ENCODE measurements at places on chromosomes 12 and 14. TPM values are rescaled to one million over a fixed set of nuclear protein-coding genes. Genes with fewer than 3 reads are reported as not detected.

Gene RPS6KL1
- polyA plus RNA-seq: 0.69 TPM

Gene RNASE7
- 17.4 TPM for polyA plus RNA-seq

Gene EPYC
- not detected for polyA plus RNA-seq

Gene SIRT4
- polyA plus RNA-seq: 1.7 TPM

Gene NKX2-1
- polyA plus RNA-seq: not detected

GRCh38 chr12:106300761-106301160 lies 1.8 kb upstream of the TCP11L2 start:
- no peaks in the 10 kb centered on the region for H3K36me3 ChIP-seq
- peaks cover 20% of the 10 kb centered on the region for H3K4me1 ChIP-seq
- no peak overlapping the region for H3K4me3 ChIP-seq

DNA sequence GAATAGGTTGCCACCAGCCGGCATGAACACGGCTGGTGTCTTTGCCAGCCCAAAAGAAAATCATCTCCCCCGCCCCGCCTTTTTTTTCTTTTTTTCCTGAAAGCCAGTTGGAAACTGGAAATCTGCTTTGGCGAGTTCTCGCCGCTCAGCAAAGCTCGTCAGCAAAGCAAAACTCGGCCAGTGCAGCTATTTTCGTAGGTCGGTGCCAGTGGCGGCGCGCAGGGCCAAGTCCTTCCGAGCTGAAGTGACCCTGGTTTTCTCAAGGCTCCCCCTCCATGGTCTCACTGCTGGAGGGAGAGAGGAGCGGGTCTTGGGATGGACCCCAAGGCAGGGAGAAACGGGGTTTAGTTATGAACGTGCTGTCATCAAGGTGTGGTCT lies 248.4 kb upstream of the RTL1 start:
- H3K36me3 ChIP-seq: no peaks in the 10 kb centered on the region
- H3K27ac ChIP-seq: no peak overlapping the region
- peaks cover 5% of the 10 kb centered on the region for H3K27me3 ChIP-seq
- no peak for DNase-seq

GRCh38 chr12:115840159-115840558 lies 437.3 kb downstream of the MED13L start:
- H3K27me3 ChIP-seq: no peaks in the 10 kb centered on the region
- no peak overlapping the region for H3K4me3 ChIP-seq
- H3K36me3 ChIP-seq: no peaks in the 10 kb centered on the region
- no peak for DNase-seq

GRCh38 chr12:108565976-108566375 lies 3.6 kb downstream of the ISCU start:
- peak; percentile 84 for DNase-seq
- H3K4me1 ChIP-seq: peaks cover 20% of the 10 kb centered on the region
- peak overlapping the region; percentile 67 for H3K27ac ChIP-seq

- H3K4me3 ChIP-seq: no peak overlapping the region
- no peak overlapping the region for H3K27ac ChIP-seq
- DNase-seq: no peak
- H3K4me1 ChIP-seq: no peaks in the 10 kb centered on the region
- H3K36me3 ChIP-seq: no peaks in the 10 kb centered on the region
Measured at GRCh38 chr14:38553586-38553985, 297.7 kb upstream of the CLEC14A start.

DNA sequence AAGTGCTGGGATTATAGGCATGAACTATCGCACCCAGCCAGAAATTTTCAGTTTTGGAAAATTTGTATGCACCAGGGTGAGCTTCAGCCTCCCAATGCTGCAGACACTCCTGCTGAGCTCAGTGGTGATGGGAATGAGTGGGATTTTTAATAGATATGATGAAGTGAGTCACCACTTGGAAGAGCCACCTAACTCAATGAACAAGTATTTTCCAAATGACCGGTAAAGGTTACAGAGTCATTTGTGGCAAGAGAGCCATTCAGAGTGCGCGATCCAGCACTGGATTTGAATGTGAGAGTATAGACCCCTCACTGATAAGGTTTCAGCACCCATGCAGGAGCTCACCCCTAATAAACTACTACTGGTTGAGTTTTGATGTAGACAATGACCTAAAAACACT lies 100.7 kb downstream of the PPP2R5C start:
- peaks cover 5% of the 10 kb centered on the region for H3K36me3 ChIP-seq
- no peak overlapping the region for H3K4me3 ChIP-seq
- H3K4me1 ChIP-seq: no peaks in the 10 kb centered on the region

GRCh38 chr12:129549656-129550055 lies 354.2 kb downstream of the TMEM132D start:
- no peaks in the 10 kb centered on the region for H3K36me3 ChIP-seq
- DNase-seq: no peak
- no peak overlapping the region for H3K4me3 ChIP-seq
- H3K27ac ChIP-seq: no peak overlapping the region

DNA sequence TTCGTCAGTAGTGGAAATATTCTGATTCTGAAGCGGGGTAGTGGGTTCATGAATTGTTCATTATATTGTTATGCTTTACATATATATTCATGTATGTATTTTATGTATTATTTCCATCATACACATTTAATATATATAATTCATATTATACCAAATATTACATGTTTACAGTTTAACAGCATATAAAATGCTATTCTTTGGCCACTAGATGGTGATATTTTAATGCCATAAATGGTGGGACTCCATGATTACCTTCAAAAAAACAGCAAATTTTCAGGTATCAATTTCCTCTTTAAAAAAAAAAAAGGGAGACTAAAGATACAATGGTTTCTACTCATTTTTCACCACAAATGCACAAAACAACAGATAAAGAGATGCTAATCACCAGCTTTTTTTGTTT lies 41.0 kb downstream of the BDKRB1 start:
- no peak for DNase-seq
- H3K36me3 ChIP-seq: no peaks in the 10 kb centered on the region
- no peak overlapping the region for H3K27ac ChIP-seq
- no peak overlapping the region for H3K4me3 ChIP-seq

- peaks cover 29% of the 10 kb centered on the region for H3K4me1 ChIP-seq
- peak within 1 kb of the TSS; percentile 85 for H3K4me3 ChIP-seq
- H3K27me3 ChIP-seq: no peaks in the 10 kb centered on the region
- DNase-seq: peak; percentile 55
- H3K27ac ChIP-seq: peak within 1 kb of the TSS; percentile 84
Measured at GRCh38 chr12:66130267-66131066, at the start of gene LLPH. LLPH (minus strand) TSS chr12:66130750; CDS start chr12:66129106, 1,644 bp downstream.

- no peak overlapping the region for H3K4me3 ChIP-seq
- no peak overlapping the region for H3K27ac ChIP-seq
- peaks cover 9% of the 10 kb centered on the region for H3K4me1 ChIP-seq
- no peaks in the 10 kb centered on the region for H3K27me3 ChIP-seq
- no peak for DNase-seq
Measured at GRCh38 chr12:42361909-42362646, 36.1 kb downstream of the PPHLN1 start.

DNA sequence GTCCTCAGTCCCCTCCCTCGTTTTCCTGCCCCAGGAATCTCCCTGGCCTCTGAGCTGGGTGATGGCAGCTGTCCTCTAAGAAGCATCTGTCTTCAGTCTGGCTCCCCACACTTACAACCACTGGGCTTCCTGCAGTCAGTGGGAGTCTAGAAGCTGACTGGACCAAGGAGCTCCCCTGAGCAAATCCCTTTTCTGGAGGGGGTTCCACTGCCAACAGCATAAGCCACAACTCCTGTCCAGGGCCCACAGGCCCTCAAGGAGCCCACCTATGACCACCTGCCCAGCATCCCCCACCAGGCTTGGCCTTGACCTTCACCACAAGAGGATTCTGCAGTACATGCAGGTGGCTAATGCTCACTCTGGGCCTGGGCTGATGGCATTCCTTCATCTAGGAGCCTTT lies 4.1 kb downstream of the RDH16 start:
- H3K4me3 ChIP-seq: no peak overlapping the region
- H3K27me3 ChIP-seq: no peaks in the 10 kb centered on the region
- H3K36me3 ChIP-seq: no peaks in the 10 kb centered on the region

- no peaks in the 10 kb centered on the region for H3K36me3 ChIP-seq
- H3K4me3 ChIP-seq: no peak overlapping the region
- no peak overlapping the region for H3K27ac ChIP-seq
- peaks cover 23% of the 10 kb centered on the region for H3K27me3 ChIP-seq
Measured at GRCh38 chr12:30201301-30202160, 417.8 kb upstream of the TMTC1 start.

DNA sequence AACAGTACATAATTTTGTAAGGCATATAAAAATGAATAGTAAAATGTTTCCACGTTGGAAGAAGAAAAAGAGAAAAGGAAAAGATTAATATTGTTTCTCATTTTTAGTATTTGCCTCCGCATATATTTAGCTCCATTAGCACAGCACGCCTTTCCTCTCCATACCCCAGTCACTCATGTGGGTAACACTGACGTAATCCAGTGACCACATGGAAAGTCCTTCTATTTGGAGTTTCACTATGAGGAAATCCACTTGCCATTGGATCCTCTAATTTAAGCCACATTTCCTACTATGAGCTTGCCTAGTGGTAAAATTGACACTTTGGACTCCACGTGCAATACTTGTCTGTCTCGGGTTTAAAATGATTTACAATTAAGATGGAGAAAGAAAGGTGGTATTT lies 5.7 kb upstream of the SLCO1A2 start:
- H3K4me3 ChIP-seq: no peak overlapping the region
- H3K4me1 ChIP-seq: no peaks in the 10 kb centered on the region
- no peaks in the 10 kb centered on the region for H3K36me3 ChIP-seq

GRCh38 chr12:42802785-42803189 lies 213.2 kb upstream of the PRICKLE1 start:
- no peak for DNase-seq
- no peaks in the 10 kb centered on the region for H3K4me1 ChIP-seq
- no peak overlapping the region for H3K27ac ChIP-seq
- no peaks in the 10 kb centered on the region for H3K27me3 ChIP-seq
- H3K4me3 ChIP-seq: no peak overlapping the region

DNA sequence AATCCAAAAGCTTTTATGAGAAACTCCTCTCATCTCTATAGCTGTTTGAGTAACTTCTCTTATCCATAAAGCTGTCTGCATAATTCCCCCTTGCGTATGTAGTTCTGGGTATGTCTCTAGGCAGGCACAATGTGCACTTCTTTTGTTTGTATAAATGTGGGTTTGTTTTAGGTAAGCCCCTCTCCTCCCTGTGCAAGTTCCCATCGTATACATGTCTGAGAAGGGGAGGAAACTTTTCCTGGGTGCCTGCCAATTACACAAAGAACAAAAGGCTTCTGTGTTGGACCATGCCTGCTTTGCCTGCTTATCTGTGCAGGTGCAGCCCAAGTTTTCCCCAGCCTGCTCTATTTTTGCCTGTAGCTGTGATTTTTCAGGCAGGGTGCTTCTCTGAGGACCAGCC lies 96.7 kb downstream of the CCER1 start:
- no peaks in the 10 kb centered on the region for H3K27me3 ChIP-seq
- H3K27ac ChIP-seq: no peak overlapping the region
- H3K4me1 ChIP-seq: peaks cover 4% of the 10 kb centered on the region
- no peak overlapping the region for H3K4me3 ChIP-seq
- H3K36me3 ChIP-seq: no peaks in the 10 kb centered on the region

- H3K4me3 ChIP-seq: no peak overlapping the region
- peaks cover 9% of the 10 kb centered on the region for H3K36me3 ChIP-seq
- no peak for DNase-seq
- H3K4me1 ChIP-seq: no peaks in the 10 kb centered on the region
Measured at GRCh38 chr14:77436042-77436441, 12.7 kb upstream of the NOXRED1 start.

DNA sequence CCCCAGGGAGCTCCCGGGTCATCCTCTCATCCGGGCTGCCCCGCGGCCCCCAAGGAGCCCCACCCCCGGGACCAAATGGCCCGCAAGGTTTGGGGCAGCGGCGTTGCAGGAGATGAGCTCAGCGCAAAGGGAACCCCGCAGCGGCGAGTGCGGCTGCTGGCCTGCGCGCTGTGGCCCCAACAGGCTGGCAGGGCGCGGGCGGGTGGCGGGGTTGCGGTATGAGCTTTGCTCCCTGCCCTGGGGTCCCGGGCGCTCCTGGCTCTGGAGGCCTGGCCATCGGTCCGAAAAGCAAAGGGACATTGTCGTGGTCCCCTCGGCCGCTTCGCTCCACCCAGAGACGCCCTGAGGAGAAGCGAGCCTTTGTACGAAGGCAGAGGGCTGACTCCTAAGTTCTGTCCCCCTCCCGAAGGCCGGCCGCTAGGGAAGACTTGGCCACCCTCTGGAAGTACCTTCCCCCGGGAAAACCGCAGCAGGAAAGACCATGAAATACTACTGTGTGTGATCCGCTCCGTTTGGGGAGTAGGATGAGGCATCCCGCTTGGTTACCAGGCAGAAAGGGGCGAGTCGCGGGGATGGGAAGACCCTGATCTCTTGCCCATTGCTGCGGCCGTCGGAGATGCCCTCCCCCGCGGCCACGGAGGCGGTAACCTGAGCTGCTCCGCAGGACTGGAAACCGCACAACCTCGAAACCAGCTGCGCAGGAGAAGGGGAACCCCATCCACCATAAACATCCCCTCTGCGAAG lies 620 bp upstream of the NID2 start:
- H3K27ac ChIP-seq: no peak overlapping the region
- no peaks in the 10 kb centered on the region for H3K36me3 ChIP-seq
- DNase-seq: no peak
- peaks cover 12% of the 10 kb centered on the region for H3K4me1 ChIP-seq
- H3K27me3 ChIP-seq: peaks cover 29% of the 10 kb centered on the region

GRCh38 chr14:100392356-100392755 lies 69.2 kb downstream of the SLC25A47 start:
- no peak overlapping the region for H3K27ac ChIP-seq
- DNase-seq: no peak
- H3K36me3 ChIP-seq: peaks cover 3% of the 10 kb centered on the region
- H3K4me3 ChIP-seq: no peak overlapping the region
- H3K27me3 ChIP-seq: no peaks in the 10 kb centered on the region
- H3K4me1 ChIP-seq: no peaks in the 10 kb centered on the region

DNA sequence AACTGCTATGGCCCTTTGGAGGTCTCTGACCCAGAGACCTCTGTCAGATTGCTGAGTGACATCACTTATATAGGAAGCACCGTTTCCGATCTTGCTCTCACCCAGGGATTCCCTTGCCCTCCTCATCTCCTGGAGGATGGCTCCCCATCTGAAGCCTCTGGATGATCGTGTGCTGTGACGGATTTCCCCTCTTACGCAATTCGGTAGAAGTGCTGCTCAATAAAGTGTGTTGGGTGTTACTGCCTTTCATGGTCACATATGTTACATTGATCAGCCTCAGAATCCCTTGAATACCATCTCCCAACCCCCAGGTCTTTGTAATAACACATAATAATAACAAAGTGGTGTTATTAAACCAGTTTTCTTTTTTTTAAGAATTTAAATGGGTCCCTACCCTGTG lies 107.3 kb upstream of the CLEC14A start:
- H3K4me3 ChIP-seq: no peak overlapping the region
- no peaks in the 10 kb centered on the region for H3K36me3 ChIP-seq
- H3K4me1 ChIP-seq: no peaks in the 10 kb centered on the region
- H3K27me3 ChIP-seq: no peaks in the 10 kb centered on the region
- no peak overlapping the region for H3K27ac ChIP-seq

GRCh38 chr12:46903058-46903457 lies 77.3 kb upstream of the SLC38A4 start:
- H3K36me3 ChIP-seq: no peaks in the 10 kb centered on the region
- no peak for DNase-seq
- no peak overlapping the region for H3K27ac ChIP-seq
- H3K27me3 ChIP-seq: no peaks in the 10 kb centered on the region
- H3K4me3 ChIP-seq: no peak overlapping the region

Data from keratinocyte (primary cell).